ENCODE measurements at places on chromosomes 2 and 18.

DNA sequence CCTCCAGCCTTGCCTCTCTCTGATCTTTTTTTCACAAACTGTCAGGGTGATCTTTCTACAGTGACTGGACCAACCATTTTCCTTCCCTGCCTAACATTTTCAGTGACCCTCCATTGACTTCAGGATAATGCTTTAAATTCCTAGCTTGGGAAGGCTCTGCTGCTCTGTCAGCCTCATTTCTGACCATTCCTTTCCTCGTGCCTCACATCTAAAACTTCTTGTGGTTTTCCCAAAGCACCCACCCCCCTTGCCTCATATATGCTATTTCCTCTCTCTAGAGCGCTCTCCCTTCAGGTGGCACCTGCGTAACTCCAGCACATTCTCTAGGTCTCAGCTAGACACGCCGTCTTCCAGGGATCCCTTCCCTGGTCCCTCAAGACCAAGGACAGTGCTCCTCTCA lies 37.2 kb downstream of the DRC1 start:
- no peak for DNase-seq

DNA sequence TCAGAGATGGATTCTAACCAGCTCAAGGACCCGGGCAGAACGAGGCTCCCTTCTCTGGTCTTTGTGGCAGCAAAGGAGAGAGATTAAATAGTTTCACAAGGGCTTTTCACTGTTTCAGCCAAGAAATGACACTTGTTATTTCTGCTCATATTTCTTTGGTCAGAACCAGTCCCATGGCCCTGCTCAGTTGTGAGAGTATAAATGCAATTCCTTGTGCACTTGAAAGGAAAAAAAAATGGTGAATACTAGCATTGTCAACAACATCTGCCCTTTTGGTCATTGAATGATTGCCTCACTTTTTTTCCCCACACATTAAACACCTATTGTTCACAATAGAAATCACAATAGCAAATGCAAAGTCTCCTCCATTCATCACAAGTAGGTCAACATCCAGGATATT lies 104.4 kb downstream of the RDH14 start:
- DNase-seq: no peak

- no peak for DNase-seq
These were observed 863.3 kb downstream of the DPP10 start for GRCh38 chr2:115305712-115306111.

GRCh38 chr2:235263205-235264120 lies 230.4 kb upstream of the AGAP1 start:
- peak; percentile 52 for DNase-seq

DNA sequence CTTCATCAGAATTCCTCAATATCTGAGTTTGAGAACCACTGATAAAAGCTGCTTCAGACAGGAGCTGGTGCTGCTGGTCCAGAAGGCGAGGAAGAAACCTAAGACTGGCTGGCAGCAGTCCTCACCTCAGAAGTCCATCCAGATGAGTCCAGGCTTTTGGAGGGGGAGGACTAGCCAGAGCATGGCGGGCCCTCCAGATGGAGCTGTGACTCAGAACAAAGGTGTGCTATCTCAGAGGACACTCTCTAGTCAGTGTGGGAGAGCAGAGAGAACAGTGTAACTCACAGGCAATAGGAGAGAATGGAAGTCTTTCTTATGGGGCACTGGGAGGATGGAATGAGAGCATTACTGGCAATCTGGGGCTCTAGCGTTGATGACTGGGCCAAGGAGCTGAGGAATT lies 191.4 kb downstream of the NYAP2 start:
- DNase-seq: no peak

DNA sequence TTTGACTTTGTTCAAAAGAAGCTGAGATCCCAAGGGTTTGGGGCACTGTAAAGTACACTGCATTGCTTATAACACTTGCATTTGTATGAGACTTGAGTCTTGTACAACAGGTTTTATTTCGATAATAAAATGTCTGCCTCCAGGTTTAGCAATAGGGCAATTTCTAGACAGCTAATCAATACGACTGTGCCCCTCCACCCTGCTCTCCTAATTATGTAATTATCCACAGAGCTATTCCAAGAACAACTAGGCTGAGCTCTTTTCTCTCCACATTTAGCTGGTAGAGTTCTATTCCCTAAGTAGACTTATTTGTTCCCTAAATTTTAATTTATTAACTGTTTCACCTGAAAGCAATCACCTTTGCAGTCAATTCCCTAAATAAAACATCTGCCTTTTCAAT lies 52.9 kb upstream of the LINC00305 start:
- no peak for DNase-seq

- DNase-seq: no peak
These were observed 13.0 kb downstream of the FABP1 start for GRCh38 chr2:88114889-88115288.

DNA sequence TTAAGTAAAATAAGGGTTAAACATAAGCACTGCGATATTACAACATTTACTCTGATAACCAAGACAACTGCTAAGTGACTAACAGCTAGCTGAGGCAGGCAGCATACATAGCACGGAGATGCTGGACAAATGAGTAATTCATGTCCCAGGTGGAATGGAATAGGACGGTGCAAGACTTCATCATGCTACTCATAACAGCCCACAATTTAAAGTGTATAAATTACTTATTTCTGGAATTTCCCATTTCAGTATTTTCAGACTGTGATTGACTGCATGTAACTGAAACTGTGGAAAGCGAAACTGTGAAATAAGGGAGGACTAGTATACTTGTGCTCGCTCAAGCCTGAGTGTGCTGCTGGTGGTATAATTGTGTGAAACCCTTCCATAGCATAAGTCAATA lies 12.9 kb downstream of the IER3IP1 start:
- DNase-seq: no peak

DNA sequence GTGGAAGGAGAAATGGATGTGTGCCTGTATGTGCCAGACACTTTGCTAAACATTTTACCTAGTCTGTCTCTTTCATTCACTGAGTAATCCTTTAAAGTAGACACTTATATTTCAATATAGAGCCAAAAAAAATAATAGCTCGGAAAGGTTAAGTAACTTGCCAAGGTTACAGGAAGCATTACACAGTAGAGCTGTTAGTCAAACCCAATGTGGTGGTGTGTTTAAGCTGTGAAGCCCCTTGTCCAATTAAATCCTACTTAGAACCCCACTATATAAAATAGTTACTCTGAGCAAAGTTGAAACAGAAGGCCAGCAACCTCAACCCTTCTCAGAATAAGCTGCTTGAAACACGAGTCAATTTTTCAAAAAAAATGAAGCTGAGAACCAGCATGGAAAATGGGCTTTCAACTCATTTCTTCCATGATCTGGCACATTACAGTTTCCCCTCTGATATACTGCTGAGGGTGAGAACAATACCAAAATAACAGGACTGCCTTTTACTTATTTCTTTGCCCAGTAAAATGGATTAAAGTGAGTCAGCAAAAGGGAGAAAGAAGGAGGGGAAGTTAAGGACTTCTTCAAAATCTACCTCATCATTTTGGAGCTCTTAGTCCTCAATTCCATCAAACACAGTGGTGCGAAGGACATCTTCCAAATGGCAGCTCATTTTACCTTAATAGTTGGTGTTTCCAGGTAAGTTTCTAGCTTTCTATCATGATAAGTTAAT lies 7.9 kb downstream of the RDH14 start:
- no peak for DNase-seq

DNA sequence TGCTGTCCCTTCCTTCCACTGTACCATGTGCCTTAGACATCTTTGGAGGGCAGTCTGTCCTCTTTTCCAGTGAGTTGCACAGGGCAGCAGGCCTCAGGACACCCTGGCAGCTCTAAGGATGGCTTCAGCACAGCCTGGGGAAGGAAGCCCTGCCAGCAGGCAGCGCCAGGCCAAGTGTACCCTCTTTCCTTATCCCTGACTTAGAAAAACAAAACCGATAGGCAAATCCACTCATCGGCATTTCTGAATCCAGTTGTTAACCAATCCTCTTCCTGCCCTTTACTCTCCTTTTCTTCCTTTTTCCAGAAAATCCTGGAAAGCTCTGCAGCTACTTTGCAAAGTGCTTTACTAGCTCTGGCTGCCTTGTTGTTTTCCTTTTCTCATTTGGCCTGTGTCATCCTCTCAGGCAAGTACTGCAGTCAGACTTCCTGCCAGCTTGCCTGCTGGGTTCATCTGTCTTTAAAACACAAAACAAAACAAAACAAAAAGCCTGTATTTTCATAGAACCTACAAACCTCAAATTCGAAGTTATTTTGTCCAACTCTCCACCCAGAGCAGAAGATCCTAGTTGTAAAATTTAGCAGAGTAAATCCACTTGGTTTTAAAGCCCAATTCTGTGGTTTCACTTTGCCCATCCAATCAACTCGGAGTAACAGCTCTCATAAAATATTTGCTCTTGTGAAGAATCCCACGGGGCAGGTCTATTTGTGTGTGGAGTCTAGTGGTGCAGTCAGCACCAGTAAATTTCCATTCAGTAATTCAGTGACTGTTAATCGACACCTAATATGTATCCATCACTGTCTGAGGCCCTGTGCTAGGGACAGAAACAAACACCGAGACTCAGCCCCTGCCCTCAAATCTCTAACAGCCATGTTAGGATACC lies 45.2 kb downstream of the PCBP1 start:
- DNase-seq: no peak

- no peak for DNase-seq
These were observed 33.0 kb downstream of the PDK1 start for GRCh38 chr2:172588931-172589330.

GRCh38 chr2:132462236-132462635 lies 45.6 kb downstream of the GPR39 start:
- DNase-seq: no peak

DNA sequence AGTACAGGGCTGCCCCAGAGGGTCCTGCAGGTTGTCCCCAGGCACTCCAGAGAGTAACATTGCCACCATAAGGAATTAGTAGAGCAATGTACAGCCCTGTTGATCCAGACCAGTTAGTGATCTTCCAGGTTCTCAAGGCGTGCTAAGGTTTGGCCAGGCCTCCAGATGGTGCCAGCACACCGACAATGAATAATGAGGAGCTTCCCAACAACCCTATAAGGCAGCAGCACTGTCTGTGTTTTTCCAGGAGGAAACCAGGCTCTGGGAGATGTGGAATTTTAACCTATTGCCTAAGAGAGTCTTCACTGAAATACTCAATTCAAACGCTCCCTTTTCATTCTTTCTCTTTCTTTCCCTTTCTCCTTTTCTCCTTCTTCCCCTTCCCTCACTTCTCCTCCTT lies 122.1 kb downstream of the MGAT5 start:
- no peak for DNase-seq

- DNase-seq: no peak
These were observed 67.3 kb downstream of the CAMKMT start for GRCh38 chr2:44429034-44429433.

DNA sequence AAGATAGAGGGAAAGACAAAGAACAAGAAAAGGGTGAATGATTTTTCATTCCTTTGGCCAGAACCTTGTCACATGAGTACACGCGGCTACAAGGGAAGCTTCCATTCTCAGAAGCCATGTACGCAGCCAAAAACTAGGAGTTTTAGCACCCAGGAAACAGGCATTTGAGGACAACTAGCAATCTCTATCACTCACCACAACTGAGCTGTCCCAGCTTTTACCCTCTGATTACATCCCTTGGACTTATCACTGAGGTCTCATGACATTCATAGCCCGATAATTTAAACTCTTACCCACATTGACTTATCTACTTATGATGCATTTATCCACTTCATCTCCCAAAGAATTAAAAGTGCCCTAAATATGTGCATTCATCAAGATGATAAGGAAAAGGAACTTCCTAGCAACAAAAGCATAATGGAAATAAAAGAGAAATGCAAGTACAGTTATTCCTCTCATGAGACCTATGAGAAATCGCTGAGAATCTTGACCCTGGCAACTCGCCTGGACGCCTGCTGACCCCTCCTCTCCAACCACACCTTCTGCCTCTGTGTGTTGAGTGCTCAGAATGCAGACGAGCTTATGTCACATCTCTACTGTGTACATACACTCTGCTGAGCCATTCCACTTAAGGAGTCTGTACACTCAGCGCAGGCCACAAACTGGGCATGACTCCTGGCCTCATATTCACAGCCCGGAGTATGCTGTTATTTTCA lies 28.7 kb upstream of the MFSD6 start:
- no peak for DNase-seq

- DNase-seq: no peak
These were observed 424.2 kb downstream of the TGIF1 start for GRCh38 chr18:3874125-3874524.

DNA sequence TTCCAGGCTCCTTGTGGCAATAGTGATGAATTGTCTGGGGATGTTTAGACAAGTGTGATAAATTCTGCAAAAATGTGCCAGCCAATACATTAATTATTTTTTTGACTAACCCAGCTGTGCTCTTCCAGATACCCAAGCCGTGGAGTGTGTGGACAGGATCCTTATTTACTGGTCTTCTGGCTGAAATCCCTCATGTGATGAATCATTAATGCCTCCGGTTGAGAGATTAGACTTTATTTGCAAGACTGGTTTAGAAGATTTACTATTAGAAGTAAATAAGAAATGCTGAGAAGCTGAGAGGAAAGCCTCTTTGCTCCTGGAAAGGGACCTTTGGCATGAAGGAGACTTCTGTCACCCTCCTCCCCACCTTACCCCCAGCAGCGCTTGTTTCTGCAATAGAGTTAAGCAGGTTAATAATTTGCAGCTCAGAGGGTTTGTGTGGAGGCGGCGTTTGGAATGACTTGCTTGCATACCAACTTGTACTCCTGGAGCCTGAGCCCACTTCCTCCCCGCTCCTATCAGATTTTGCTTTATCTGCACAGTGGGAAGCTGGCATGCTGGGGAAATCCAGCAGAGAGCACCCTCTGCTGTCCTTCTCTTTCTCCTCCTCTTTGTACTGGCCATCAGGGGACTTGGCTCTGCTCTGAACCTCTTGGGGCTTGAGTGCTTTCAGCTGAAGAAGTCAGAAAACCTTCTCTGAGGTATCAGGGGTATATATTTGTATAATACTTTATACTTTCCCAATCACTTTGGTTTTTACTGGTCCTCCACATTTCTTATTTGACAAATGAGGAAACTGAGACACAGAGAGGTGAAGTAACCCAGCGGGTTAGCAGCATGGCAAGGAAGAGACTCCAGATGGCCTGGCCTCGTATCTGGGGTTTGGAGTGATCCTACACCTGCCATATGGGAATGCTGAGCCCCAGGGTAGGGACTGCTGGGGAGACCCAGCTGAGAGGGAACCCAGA lies 16.3 kb downstream of the SLC3A1 start:
- DNase-seq: peak; percentile 77

- no peak for DNase-seq
These were observed 26.7 kb downstream of the GPC1 start for GRCh38 chr2:240462073-240462706.

DNA sequence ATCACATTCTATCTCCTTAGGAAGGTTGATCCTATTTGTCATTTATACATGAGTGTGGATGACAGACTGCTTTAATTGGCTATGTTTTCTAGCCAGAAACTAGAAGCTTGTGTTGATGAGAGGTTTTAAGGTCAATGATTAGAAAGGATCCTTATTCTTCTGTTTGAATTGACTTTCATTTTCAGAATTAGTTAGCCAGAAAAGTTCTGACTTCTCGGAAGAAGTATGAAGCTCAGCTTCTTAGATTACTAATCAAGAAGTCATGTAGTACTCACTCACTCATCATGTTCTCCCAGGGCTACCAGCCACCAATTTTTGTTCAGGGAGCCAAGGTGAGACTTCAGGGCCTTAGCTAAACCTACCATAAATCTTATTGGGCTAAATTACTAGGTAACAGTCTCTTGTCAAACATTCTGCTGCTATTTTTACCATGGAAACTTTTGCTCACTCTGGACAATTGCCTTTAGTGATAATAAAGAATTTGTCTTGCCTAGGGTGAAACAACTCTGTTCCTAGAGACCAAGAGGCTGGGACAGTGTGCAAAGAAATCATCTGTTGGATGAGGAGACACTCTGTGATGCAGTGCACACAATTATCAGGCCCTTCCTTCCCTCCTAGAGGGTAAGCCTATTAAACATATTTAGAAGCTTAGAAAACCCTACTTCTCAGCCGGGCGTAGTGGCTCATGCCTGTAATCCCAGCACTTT lies 111.6 kb upstream of the DNMT3A start:
- DNase-seq: no peak

All from Panc1 (cell line).